Fibroblast of villous mesenchyme (primary cell): ENCODE measurements at places on chromosomes 7 and 10. TPM values are rescaled to one million over a fixed set of nuclear protein-coding genes. Genes with fewer than 3 reads are reported as not detected.

DNA sequence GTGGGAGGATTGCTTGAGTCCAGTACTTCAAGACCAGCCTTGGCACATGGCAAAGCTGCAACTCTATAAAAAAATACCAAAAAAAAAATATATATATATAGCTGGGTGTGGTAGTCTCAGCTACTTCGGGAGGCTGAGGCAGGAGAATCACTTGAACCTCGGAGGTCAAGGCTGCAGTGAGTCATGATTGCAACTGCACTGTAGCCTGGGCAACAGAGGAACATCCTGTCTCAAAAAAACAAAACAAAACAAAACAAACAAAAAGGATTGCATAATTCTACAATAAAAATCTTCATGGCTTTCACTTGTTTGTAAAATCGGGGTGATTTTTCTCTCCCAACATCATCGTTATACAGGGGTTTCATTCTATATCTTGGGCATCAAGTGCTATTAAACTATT is 35.1 kb downstream of the GUSB start:
- DNase-seq = peak; percentile 83

DNA sequence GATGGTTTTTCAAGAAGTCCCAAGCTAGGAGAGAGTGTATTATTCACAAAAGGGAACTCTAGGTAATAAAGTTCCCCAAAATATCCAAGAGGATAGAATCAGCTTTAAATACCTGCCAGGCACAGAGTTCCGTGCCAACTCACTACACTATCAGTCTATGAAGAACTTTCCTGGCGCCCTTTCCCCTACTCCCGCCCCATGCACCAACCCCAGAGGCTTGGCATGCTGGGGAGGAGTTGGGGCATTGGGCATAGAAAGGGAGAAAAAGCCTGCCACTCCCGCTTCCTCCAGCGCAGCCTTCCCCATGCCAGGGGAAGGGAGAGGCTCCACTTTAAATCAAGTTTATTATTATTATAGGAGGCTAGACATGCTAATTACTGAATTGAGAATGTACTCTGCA is 54.9 kb downstream of the ZNF800 start:
- no peak for DNase-seq

DNA sequence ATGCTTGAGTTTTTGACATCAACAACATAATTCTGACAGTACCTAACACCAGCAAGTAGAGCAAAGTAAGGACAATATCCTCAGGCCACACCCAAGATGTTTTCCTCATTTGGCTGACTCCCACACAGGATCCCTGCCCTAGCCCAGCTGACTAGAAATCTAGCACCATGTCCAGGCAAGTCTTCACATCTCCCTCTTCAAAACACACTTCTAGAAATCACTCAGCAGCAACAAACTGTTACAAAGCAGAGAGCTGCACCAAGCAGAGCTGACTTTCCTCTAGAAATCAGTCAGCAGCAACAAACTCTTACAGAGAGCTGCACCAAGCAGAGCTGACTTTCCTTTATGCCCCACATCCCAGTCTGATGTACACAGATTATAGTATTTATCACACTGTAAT is 7.7 kb downstream of the TMEM168 start:
- peak; percentile 44 for DNase-seq

GRM8 gene
- under 0.01 TPM in 1 of 2 replicates, not detected in the other for total RNA-seq

GRCh38 chr10:26696786-26697162 is 727 bp upstream of the PDSS1 start:
- peak; percentile 72 for DNase-seq

RBP3 gene
- total RNA-seq = not detected in 2 replicates

GCK gene
- total RNA-seq = 0.43 and 0.64 TPM in 2 replicates

SFRP4 gene
- total RNA-seq = 0.32 and 0.43 TPM in 2 replicates

ZNF33A gene
- total RNA-seq = 13.2 and 16.8 TPM in 2 replicates

- DNase-seq = no peak
Observed at GRCh38 chr7:157721468-157722136, 384.8 kb downstream of the DNAJB6 start.

VAX1 gene
- total RNA-seq = not detected in 2 replicates

NPY gene
- total RNA-seq = not detected in 2 replicates

- DNase-seq = peak; percentile 77
Observed at GRCh38 chr7:47493976-47494911, 87.7 kb downstream of the TNS3 start.

NFE2L3 gene
- total RNA-seq = 6.1 and 6.9 TPM in 2 replicates
